ENCODE measurements at places on chromosomes 1 and 21.
A peak's percentile ranks its signal among the peaks of the same experiment; 100 is the strongest.

GRCh38 chr1:67605209-67605780 is 79.7 kb upstream of the GADD45A start:
- no peak for DNase-seq

- no peak for DNase-seq
Observed at GRCh38 chr1:57017200-57017599, 51.4 kb upstream of the C8B start.

DNA sequence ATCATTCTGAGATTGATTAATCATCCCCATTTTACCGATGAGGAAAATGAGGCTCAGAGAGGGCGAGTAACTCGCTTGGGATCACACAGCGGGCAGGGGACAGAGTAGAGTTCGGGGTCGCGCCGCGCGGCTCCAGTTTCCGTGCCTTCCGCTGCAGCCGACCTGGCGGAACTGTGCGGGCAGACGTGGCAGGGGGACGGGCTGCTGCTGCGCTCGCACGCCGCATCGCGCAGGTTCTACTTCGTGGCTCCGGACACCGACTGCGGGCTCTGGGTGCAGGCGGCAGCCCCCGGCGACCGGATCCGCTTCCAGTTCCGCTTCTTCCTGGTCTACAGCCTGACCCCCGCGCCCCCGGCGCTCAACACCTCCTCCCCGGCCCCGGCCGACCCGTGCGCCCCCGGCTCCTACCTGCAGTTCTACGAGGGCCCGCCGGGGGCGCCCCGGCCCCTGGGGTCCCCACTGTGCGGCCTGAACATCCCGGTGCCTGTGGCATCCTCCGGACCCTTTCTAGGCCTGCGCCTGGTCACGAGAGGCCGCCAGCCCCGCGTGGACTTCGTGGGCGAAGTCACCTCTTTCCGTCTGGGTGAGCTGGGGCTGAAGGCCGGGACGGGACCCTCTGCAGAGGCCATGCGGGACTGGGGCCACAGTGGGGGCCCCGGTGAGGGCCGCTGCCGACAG is 2.3 kb downstream of the LDLRAD2 start:
- peak; percentile 23 for DNase-seq

DNA sequence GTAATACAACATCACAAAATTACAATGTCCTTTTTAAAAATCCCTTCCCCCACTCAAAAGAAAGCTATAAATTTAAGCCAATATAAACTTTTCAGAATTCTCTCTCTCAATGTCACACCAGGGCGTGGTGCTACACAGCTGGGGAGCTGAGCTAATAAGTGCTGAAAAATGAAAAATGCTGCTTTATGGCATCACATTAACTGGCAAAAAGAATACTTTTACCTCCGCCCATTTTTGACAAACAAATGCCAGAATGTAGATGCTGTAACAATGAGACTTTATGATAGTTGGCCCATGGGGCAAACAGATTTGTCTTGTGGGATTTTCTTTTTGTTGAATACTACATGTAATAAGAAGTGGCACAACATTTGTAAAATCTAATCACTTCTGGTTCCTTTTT is 12.7 kb upstream of the LYPLAL1 start:
- DNase-seq: no peak

GRCh38 chr1:221254813-221255212 is 375.6 kb downstream of the HLX start:
- DNase-seq: no peak

DNA sequence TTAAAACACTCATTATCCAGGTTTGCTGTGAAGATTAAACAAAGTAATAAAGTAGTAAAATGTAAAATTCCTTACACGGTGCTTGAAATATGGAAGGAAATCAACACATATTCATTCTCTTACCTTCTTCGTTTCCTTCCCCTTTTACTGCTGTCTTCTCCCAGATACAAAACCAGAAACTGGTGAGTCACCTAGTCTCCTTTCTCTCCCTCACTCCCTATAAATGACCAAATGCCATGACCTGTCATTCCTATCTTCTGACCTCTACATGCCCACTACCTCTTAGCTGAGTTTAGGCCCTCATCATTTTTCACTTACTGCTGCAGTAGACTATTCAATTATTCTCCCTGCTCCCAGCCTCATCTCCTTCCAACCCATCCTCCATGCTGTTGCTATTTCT is 4.3 kb upstream of the NR1I3 start:
- DNase-seq: no peak

DNA sequence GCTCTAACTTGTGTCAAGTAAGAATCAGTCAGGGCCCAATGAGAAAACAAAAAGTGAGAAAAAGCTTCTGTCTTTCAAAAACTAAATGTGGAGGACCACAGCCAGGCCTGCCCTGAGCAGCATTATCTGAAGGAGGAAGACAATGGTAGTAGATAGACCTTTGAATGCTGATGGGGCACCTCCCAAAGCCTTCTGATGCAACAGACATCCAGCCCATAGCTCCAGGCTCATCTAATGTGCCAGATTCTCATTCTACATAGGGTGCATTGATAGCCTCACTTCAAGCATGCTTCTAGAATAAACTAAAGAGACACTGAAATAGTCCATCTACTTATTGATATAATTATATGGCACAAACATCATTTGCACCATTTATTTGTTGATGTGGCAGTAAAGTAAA is 351.6 kb downstream of the HHIPL2 start:
- DNase-seq: no peak

DNA sequence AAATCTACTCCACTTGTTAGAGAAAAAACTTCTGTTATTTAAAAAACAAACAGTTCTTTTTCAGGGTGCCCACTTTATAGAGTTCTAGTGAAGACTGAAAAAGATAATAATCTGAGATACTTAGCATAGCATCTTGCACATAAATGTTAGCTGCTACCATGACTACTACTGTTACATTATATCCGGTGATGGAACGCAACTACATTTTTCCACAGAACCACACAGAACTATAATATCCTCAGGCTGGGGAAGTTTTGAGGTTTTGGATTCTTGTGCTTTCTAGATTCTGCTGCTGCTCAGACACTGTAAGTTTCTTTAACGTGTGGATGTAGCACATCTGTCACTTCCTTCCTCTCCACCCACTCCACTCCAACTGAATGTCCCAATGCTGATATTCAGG is 110.3 kb downstream of the PTPN14 start:
- DNase-seq: no peak

DNA sequence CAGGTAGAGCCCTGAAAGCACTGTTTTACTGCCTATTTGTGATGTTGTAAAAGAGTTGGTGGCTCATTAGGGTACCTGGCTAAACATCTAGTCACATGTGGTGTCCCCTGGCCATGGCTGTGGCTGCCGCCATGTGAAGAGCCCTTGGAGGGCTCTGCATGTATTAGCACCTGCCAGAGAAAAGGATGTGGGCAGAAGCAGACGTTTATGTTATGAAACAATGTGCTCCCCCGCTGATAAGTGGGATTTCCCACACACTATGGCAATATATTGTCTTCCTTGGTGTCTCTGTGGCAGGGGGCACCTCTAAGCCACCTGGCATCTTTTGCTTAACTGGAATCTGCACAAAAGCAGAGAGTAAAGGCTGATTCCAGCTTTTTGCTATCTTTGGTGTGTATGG is 9.6 kb downstream of the TENT5C start:
- DNase-seq: peak; percentile 52

GRCh38 chr21:34592120-34592955 is 22.6 kb downstream of the RCAN1 start:
- no peak for DNase-seq

DNA sequence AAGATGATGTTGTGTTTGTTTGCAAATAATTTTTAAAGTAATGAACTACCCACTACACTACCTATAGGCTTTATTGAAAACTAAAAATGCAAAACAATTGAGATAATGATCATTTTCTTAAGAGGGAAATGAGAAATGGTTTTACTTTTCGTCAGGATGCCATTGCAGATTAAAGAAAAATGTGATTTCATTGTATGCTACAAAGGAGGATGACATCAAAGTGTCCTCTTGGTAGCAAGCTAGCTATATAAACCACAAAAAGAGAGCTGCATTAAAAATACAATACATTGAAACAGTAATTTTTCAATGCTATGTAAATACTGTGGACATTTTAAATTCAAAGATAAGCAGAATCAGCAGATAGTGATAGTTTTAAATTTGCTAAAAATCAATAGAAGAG is 87.5 kb upstream of the DPYD start:
- DNase-seq: no peak

- DNase-seq: no peak
Observed at GRCh38 chr1:211939876-211940468, 95.4 kb downstream of the INTS7 start.

- no peak for DNase-seq
Observed at GRCh38 chr21:28445141-28445830, 547.4 kb downstream of the LTN1 start.

DNA sequence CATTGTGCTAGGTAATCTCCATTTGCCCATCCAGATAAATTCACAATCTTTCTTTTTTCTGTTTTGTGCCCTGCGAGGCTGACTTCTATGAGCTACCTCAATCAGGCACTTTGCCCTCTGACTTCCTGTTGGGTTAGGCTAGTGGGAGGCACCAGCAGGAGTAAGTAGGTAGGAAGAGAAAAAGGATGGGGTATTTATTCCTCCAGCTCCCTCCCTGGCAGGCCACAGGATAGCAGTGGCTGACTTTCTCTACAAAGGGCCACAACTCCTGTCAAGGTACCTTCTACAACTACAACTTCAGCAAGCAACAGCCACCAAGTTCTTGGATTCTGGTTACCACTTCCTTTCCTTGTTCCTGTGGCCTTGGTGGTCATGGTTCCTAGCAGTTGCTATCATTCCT is 18.8 kb upstream of the GORAB start:
- DNase-seq: no peak

DNA sequence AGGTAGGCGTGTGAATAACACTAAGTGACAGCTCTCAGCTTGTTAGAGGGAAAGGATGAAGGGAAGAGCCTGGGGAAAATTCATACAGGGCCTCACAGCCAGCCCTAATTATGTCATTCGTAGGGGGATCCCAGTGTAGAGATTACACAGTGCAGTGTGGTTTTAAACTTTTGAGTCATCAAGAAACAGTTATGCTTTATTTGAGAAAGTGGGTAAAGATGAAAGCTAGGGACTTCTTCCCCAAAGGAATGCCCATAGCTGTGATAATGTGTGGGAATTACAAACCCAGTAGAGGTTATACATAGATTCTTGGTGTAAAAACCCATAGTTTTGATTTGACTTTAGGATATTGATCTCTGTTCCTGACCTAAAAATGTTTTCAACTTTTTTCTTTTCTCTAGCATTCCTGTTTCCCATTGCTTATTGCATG is 1.9 kb downstream of the TTF2 start:
- DNase-seq: no peak

DNA sequence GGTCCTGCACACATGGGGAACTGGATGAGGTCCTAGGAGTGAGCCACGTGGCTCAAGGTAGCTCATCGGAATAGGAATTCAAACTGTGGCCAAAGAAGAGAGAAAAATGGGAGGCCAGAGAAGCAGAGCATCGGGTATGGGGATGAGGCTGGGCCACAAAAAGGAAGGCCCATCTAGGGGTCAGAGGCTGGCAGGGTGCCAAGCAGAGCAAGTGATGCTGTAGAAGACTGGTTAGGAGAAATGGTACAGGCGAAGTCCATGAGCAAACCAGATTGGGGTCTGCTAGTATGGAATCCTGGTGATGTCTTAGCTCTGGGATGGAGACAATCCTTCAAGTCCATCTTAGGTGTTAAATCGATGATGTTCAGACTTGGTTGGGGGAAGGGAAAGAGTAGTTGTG is 68.0 kb downstream of the TEX35 start:
- DNase-seq: no peak

GRCh38 chr1:163872067-163872466 is 550.3 kb downstream of the NUF2 start:
- no peak for DNase-seq

DNA sequence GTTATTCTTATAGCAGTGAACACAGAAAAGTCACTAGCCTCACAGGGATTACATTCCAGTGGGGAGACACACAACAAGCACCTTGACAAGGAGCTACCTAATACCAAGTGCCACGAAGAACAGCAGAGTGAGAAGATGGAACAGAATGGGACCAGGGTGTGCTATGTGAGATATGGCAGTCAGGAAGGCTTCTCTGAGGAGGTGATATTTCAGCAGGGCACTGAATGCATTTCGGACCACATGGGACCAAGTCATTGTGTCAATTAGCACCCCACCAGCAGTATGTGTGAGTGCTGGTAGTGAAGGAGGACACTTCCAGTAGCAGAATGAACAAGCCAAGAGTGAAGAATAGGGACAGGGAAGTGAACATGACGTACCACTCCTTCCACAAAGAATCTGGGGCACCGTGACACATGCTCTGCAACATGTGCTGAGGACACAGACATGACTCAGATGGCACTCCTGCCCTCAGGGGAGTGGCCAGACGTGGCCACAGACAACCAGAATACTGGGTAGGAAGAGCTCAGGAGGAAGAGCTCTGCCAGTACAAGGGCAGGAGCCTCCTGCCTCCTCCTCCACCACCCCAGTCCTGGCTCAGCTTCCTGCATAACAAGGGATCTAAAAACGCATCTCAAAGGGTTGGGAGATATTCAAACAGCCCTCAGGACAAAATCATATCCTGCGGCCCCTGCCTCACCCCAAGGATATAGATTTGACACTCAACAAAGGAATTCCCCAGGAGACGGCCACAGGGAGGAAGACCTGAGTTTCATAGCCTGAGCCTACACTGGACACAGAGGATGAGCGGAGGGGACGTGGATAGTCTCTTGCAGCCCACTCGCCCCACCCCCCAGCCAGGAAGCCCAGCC is 102.5 kb downstream of the TRABD2B start:
- no peak for DNase-seq

DNA sequence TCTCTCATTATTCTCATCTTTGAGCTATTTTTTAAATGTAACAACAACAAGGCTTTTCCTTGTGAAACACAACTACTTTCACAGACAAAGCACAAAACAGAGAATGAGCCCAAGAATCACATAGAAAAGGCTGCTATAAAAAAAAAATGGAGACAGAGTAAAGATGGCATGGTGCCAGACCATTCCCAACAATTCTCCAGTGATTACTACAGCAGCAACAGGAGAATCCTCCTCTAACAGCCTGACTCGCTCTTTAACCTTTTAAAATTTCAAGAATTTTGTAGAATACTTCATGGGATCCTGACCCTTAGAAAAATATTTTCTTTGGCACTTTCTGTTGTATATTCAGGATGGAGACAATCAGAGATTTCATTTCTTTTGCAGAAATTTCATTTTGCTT is 3.8 kb upstream of the BCAS2 start:
- no peak for DNase-seq

Data from CD4-positive, alpha-beta T cell treated with Interferon gamma for 1 hour (primary cell).